ENCODE measurements at places on chromosomes 1 and 21. TPM values are rescaled to one million over a fixed set of nuclear protein-coding genes. Genes with fewer than 3 reads are reported as not detected.

MYOC gene
- not detected for total RNA-seq

ZBTB8A gene
- 5.0 TPM for total RNA-seq

S100A7A gene
- not detected for total RNA-seq

CFHR3 gene
- 0.15 TPM for total RNA-seq

CGN gene
- 2.5 TPM for total RNA-seq

DMBX1 gene
- 0.87 TPM for total RNA-seq

SIK1 gene
- total RNA-seq: 15.9 TPM

NTMT2 gene
- total RNA-seq: not detected

IGSF5 gene
- not detected for total RNA-seq

CELA2B gene
- not detected for total RNA-seq

CAMK2N1 gene
- 58.6 TPM for total RNA-seq

TNFRSF8 gene
- 0.13 TPM for total RNA-seq

WNT9A gene
- total RNA-seq: 5.0 TPM

ATP1A4 gene
- total RNA-seq: not detected

OPTC gene
- total RNA-seq: not detected

C1orf141 gene
- total RNA-seq: not detected

HRNR gene
- not detected for total RNA-seq

CLEC20A gene
- not detected for total RNA-seq

ICOSLG gene
- total RNA-seq: 4.8 TPM

RBP7 gene
- total RNA-seq: 5.8 TPM

EFNA3 gene
- total RNA-seq: 13.5 TPM

RGS16 gene
- total RNA-seq: 0.16 TPM

COL24A1 gene
- 0.02 TPM for total RNA-seq

SIM2 gene
- 4.8 TPM for total RNA-seq

Data from A549 treated with dexamethasone at 1 μM for 4 hours (cell line).